ENCODE measurements at places on chromosomes 3 and 15.

GRCh38 chr3:136385457-136385856 is 135.3 kb downstream of the PCCB start:
- DNase-seq: no peak

GRCh38 chr3:179512378-179512777 is 50.3 kb upstream of the ACTL6A start:
- DNase-seq: no peak

DNA sequence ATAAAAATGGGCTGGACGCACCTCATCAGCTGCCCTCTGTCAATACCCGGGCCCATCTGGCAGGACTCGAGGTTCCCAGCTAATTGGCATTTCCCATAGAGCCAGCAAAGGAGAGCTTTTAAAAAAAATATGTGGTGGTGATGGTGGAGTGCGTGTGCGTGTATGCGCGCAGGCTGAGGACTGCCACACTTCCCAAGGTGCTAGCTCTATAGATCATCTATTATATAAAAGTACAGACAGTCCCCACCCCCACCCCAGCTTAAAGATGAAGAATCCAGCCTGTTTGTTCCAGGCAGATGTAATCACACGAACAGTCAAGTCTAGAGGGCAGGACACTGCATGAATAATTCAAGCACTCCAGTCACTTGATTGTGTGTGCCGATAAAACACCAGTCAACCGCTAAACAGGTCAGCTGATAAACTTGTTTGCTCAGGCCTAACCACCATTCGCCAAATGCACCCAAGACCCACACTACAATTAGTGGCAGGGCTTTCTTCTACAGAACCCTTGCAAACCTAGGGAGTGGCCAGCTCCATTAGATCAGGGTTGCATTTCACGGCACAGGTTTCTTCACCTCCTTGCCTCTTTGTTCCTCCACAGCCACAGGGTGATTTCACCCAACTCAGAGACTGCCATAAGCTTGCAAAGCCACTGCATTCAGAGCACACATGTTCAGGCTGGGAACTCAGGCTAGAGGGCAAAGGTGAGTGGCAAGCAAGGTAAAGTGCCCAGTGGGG is 5.8 kb downstream of the TLE3 start:
- DNase-seq: no peak

DNA sequence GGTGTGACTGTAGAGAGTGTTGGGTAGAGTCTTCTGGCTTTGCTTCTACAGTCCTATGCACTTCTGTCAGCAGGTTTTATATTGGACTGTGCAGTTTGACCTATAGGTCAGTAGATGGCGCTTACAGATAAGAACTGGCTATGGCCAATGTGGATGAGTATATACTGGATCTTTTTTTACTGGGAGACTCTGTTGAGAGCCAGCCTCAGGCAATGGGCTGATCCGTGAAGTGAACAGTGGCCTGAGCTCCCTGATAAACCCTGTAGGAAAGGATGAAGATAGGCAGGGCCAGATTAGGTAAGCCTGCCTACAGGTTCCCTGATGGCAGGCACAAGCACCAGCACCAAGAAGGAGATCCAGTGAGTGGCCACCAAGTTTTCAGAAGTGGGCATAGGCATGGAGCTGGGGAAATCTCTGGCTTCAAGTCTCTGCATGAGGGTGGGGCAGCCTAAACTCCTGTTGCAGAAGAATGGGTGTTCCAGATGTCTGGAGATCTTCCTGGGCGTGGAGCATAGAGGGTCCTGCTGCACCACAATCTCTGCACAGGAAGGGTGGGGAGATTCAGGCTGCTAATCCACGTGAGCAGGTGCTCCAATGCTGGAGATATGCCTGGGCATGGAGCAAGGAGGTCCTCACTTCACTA is 326.0 kb upstream of the SGO1 start:
- DNase-seq: no peak

- DNase-seq: no peak
These were observed 512.6 kb upstream of the ADAMTS9 start for GRCh38 chr3:65200310-65200970.

DNA sequence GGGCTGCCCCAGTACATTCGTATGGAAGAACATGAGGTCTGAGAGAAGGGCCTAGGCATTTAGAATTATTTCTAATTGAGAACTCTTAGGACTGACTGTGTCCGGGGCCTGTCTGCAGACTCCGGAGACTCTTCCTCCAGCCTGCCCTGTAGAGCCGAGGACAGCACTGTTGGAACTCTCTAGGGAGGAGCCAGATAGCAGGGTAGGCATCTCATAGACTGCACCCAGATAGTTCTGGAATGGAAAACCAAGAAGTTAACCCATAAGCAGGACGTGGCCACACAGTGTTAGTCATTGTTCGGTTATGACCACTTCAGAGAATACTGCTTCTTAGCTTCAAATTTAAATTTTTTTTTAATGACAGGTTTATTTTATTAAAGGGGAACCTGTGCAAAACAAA is 59.5 kb downstream of the SNRK start:
- DNase-seq: no peak

DNA sequence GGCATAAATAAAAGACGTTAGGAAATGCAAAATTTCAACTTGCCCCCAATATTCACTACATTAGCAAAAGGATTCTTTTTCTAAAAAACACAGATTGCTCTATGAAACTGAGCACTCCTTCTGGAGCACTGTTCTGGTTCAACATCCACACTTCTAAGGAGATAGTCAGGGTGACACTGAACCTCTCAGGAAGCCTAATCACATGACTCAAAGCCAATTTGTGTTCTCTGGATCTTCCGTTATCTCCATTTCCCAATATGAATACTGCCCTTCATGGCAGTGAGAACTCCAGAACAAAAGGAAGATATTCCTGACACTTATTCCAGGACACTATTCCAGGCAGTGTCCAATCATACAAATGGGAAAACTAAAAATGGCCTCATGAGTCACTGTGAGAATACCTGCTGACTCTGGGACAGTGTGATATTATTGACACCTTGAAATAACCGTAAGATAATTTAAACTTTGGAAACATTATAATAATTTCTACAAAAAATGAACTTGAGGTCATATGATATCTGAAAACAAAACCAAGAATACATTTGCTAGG is 21.4 kb upstream of the TRPM7 start:
- DNase-seq: no peak

GRCh38 chr3:109025896-109026295 is 72.2 kb upstream of the GUCA1C start:
- DNase-seq: no peak

DNA sequence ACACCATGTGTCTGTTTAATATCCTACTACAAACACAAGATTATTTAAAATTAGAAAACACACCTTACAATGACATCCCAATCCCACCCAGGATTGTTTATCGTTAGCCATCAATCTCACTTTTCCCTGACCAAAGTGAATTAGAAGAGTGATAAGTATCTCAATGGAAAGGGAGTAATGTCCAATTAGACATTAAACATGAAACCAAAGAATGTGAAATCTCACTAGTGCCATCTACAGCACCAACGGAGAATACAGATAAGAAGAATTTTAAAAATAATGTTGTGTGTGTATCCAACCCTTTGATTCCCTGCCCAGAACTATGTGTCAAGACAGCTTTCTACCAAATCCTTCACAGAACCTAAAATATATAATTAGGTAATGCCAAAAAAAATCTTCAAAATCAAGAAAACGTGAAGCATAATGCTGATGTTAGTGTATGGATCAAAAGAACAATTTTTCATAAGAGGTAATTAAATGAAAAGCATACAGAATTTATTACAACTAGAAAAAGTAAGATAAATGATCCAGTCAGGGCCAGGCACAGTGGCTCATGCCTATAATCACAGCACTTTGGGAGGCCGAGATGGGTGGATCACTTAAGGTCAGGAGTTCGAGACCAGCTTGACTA is 64.2 kb downstream of the SCAPER start:
- no peak for DNase-seq

DNA sequence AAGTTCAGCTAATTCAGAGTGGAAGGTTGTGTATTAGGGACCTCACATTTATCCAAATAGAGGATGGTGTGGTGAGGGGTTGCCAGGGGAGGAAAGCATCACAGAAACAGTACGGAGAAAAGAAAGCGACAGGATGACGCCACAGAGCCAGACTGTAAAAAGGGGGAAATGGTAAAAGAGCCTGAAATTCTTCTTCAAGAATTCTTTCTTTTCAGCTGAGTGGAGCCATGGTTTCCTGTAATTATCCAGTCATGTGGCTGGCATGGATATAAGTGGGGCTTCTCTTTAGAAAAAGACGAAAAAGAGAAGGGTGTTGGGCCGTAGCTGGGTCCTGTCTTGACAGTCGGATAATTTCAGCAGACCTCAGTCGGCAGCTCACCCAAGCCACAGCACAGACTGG is 24.5 kb upstream of the PSMD6 start:
- DNase-seq: no peak

- DNase-seq: no peak
These were observed 81.2 kb upstream of the TCF12 start for GRCh38 chr15:56837273-56837672.

DNA sequence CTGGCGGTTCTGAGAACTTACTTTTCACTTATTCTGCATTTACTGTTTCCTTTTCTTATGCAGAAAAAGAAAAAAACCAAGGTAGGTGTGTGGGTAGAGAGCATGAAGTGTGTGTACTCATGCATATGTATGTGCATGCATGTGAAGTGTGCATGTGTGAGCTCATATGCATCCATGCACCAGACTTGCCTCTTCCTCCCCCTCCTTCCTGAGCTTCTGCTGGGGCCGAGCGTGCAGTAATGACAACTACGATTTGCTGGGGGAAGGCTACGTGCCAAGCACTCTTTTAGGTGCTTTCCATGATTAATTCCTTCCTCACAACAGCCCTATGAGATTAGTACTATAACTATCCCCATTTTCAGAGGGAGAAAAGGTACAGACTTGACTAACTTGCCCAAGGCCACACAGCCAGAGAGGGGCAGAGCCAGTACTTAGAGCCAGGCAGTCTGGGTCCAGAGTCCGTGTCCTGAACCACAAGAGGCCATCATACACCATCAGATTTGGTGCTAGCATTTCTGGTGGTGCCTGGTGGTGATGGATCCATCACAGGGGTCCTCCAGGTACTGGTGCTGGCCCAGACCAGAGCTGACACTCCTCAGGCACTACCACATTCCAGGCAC is 46.7 kb downstream of the CAPN3 start:
- DNase-seq: no peak

DNA sequence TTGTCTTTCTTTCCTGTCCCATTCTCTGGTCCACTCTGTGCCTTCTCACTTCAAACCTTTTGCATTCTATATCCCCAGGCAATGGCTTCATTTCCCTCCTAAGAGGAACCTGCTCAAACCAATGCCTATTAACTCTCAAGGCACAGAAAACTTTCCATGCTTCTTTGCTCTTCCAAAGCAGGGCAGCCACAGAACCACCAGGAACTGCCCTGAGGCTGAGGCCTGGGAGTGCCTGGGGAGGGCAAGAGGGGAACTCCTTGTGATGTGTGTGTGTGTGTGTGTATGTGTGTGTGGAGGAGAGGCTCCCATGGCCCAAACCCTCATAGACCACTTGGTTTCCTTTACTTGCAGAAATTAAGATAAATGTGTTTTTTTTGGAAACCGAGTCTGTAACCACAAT is 14.1 kb upstream of the PGPEP1L start:
- no peak for DNase-seq

GRCh38 chr3:117920253-117920898 is 1114.3 kb downstream of the IGSF11 start:
- no peak for DNase-seq

GRCh38 chr15:57476533-57476975 is 100.2 kb downstream of the CGNL1 start:
- no peak for DNase-seq

DNA sequence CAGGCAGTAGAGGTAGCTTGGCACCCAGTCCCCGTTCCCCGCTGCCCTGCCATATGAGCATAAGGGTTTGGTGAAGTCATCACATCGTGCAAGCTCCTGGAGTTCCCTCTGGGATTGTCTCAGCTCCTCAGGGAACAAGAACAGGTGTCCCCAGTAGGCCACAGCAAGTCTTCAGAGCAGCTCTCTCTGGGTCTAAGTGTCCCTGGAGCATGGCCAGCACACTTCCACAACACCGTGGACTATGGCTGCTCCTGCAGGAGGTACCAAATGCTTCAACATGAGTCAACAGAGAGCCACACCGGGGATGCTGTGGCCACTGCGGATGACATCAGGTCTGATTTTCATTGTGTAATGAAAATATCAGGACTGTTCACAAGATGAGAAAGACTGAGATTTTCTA is 23.1 kb downstream of the ABHD6 start:
- DNase-seq: no peak

GRCh38 chr3:77281721-77282120 is 241.8 kb downstream of the ROBO2 start:
- no peak for DNase-seq

Measured in Peyer's patch (tissue), 4 donors.